A673 (cell line): ENCODE measurements at places on chromosomes 5 and 9.
A peak's percentile ranks its signal among the peaks of the same experiment; 100 is the strongest.

- no peaks in the 10 kb centered on the region for H3K27me3 ChIP-seq
- DNase-seq: no peak
- no peaks in the 10 kb centered on the region for H3K36me3 ChIP-seq
- no peak overlapping the region for H3K4me3 ChIP-seq
Observed at GRCh38 chr5:62814991-62815390, 236.4 kb downstream of the LRRC70 start.

DNA sequence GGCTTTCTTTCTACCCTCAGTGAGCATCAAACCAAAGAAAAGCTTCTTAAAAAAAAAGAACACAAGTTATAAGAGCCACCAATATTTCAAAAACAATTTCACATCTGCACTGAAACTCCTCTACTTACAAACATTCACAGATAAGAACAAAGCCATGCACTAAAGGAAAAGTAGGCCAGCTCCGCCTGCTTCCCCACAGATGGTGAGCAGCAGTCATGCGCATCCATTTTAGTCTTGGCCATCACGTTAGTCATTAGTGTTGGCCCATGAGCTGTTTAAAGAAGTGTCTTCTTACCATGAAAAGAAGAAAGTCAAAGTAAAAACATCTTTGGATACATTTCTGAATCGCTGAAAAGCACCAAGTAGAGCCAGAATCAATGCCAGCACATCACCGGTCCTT is 40.0 kb upstream of the SMIM23 start:
- H3K27me3 ChIP-seq: no peaks in the 10 kb centered on the region
- no peak overlapping the region for H3K27ac ChIP-seq
- H3K4me3 ChIP-seq: no peak overlapping the region
- no peak for DNase-seq

GRCh38 chr5:5800801-5801761 is 378.6 kb downstream of the ICE1 start:
- H3K27ac ChIP-seq: no peak overlapping the region
- H3K4me3 ChIP-seq: no peak overlapping the region
- H3K27me3 ChIP-seq: peaks cover 29% of the 10 kb centered on the region
- no peaks in the 10 kb centered on the region for H3K4me1 ChIP-seq

GRCh38 chr5:77852514-77853352 is 76.6 kb upstream of the TBCA start:
- H3K27ac ChIP-seq: no peak overlapping the region
- H3K27me3 ChIP-seq: peaks cover 43% of the 10 kb centered on the region
- H3K36me3 ChIP-seq: no peaks in the 10 kb centered on the region
- peak overlapping the region; percentile 56 for H3K4me3 ChIP-seq

DNA sequence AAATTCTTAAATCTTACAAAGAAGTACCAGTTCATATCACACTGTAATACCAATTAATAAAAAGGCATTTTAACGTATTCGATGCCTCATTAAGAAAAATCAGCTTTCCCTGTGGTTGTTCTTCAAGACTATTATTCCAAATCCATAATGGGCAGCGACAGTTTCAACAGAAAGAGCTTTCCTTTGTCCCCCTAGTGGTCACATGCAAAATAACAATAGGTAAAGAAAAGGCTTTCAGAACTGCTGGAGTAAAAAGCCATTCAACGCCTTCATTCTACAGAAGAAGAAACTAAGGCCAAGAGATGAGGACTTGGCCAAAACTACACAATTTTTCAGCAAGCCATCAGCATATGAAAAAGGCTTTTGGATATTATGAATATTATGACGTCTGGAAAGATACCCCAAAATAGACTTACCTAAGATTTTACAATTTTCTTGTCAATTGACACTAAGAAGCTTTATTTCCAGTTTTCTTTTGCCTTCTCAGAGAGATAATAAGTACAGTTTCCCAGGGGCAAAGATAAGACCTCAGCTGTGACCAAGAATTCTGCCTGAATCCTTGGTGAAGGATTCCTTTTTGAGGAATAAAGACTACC is 6.7 kb upstream of the CDH6 start:
- no peaks in the 10 kb centered on the region for H3K4me1 ChIP-seq
- peak; percentile 75 for DNase-seq
- no peak overlapping the region for H3K27ac ChIP-seq

- no peak for DNase-seq
- H3K36me3 ChIP-seq: no peaks in the 10 kb centered on the region
- no peak overlapping the region for H3K4me3 ChIP-seq
Observed at GRCh38 chr9:130423272-130423671, 21.5 kb upstream of the ASS1 start.

- H3K27me3 ChIP-seq: no peaks in the 10 kb centered on the region
- H3K4me3 ChIP-seq: no peak overlapping the region
- H3K4me1 ChIP-seq: no peaks in the 10 kb centered on the region
Observed at GRCh38 chr5:118596255-118596654, 392.1 kb downstream of the DTWD2 start.

DNA sequence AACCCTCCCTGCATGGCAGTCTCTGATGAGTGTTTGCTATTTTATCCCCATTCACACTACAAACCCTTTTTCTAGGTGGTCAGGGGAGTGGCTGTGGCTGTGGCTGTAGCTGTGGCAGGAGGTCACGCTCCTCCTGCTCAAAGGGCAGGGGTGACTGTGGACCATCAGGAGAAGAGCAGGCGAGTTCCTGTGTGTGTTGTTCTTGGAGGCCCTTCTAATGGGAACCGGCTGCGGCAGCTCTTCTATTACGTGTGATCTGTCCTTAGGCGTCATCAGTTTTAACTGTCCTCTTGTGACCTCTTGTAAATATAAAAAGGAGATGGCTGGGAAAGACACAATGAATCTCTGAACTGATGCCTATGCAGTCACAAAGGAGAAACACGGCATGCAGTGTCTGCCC is 65.1 kb downstream of the ANKH start:
- no peaks in the 10 kb centered on the region for H3K36me3 ChIP-seq
- no peak overlapping the region for H3K27ac ChIP-seq
